ENCODE measurements at places on chromosomes 7 and 10. TPM values are rescaled to one million over a fixed set of nuclear protein-coding genes. Genes with fewer than 3 reads are reported as not detected.

Gene RPEL1
- polyA plus RNA-seq = not detected

Gene DYNC1I1
- not detected for polyA plus RNA-seq

Gene HMX2
- polyA plus RNA-seq = not detected

Gene KBTBD2
- polyA plus RNA-seq = 51.1 TPM

- peaks cover 13% of the 10 kb centered on the region for H3K36me3 ChIP-seq
- no peak overlapping the region for H3K27ac ChIP-seq
- no peaks in the 10 kb centered on the region for H3K4me1 ChIP-seq
- H3K4me3 ChIP-seq = no peak overlapping the region
- no peaks in the 10 kb centered on the region for H3K27me3 ChIP-seq
Measured at GRCh38 chr7:139304517-139304916, 36.6 kb upstream of the FMC1 start.

DNA sequence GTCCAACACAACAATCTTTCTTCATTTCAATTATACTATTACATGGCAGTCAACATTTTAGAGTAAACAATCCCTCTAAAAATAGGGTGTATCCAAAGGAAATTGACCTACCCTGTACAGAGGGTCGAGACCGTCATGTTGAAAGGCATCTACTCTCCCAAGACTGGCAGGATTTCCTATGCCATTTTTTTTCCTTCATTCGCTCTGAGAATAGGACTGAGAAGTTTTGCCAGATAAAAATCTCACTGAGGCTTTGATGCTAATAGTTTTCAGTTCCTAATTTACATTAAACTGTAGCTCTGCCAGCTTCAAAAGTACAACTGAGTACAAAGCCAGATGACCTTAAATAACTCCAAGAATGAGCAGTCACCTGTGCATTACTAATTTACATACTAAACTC lies 84.5 kb upstream of the SEMA3C start:
- no peaks in the 10 kb centered on the region for H3K4me1 ChIP-seq
- no peak overlapping the region for H3K4me3 ChIP-seq
- no peaks in the 10 kb centered on the region for H3K36me3 ChIP-seq
- H3K27me3 ChIP-seq = no peaks in the 10 kb centered on the region

- DNase-seq = peak; percentile 51
- peak overlapping the region; percentile 35 for H3K27ac ChIP-seq
- H3K4me1 ChIP-seq = peaks cover 7% of the 10 kb centered on the region
- H3K27me3 ChIP-seq = peaks cover 5% of the 10 kb centered on the region
- peak overlapping the region; percentile 41 for H3K4me3 ChIP-seq
- no peaks in the 10 kb centered on the region for H3K36me3 ChIP-seq
Measured at GRCh38 chr7:2886900-2887299, 42.8 kb upstream of the GNA12 start.

GRCh38 chr7:35584990-35585389 lies 109.9 kb downstream of the HERPUD2 start:
- no peak overlapping the region for H3K27ac ChIP-seq
- H3K4me3 ChIP-seq = no peak overlapping the region
- no peaks in the 10 kb centered on the region for H3K36me3 ChIP-seq
- no peak for DNase-seq

DNA sequence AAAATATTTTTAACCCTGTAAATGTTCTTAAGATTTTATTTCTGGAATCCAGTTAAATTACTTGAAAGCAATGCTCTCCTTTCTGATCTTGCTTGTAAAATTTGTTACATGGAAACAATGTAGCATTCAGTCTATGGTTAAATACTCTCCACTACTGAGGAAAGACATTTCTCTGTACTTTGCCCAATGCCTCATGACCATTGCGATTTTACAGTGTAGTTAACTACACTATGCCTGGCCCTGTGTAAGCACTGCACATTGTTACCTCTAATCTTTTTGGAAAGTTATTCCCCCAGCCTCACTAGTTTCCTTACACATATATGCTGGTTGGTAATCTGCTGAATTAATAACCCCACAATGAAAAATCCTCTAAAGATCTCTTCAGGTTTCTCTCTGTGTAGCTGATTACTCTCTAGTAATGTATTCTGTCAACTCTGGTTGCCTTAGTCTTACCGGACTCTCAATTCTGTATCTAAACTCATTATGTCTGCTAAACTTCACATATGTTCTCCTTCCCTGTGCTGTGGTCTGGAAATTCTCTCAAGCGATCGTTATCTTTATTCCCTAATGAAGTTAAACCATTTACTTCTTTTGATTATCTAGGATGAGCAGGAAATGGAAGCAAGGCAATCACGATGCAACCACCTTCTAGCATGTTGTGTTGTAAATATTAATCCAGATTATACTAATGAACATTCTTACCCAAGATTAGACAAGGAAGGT lies 58.7 kb upstream of the TMEM106B start:
- DNase-seq = no peak
- no peak overlapping the region for H3K4me3 ChIP-seq
- peaks cover 2% of the 10 kb centered on the region for H3K27me3 ChIP-seq
- H3K36me3 ChIP-seq = no peaks in the 10 kb centered on the region
- no peak overlapping the region for H3K27ac ChIP-seq
- H3K4me1 ChIP-seq = no peaks in the 10 kb centered on the region

GRCh38 chr10:80487791-80488538 lies 33.9 kb downstream of the TSPAN14 start:
- H3K36me3 ChIP-seq = peaks cover 23% of the 10 kb centered on the region
- DNase-seq = peak; percentile 91
- H3K4me3 ChIP-seq = peak overlapping the region; percentile 84
- peaks cover 99% of the 10 kb centered on the region for H3K4me1 ChIP-seq

- H3K27ac ChIP-seq = no peak overlapping the region
- peaks cover 20% of the 10 kb centered on the region for H3K4me1 ChIP-seq
- H3K27me3 ChIP-seq = no peaks in the 10 kb centered on the region
- DNase-seq = no peak
Measured at GRCh38 chr10:98236862-98237261, 31.1 kb downstream of the LOXL4 start.

GRCh38 chr7:17315974-17316373 lies 17.5 kb downstream of the AHR start:
- H3K4me1 ChIP-seq = peaks cover 1% of the 10 kb centered on the region
- H3K27me3 ChIP-seq = peaks cover 1% of the 10 kb centered on the region
- no peak overlapping the region for H3K4me3 ChIP-seq
- DNase-seq = no peak
- H3K27ac ChIP-seq = no peak overlapping the region

- no peak overlapping the region for H3K27ac ChIP-seq
- peaks cover 5% of the 10 kb centered on the region for H3K27me3 ChIP-seq
- H3K4me1 ChIP-seq = peaks cover 83% of the 10 kb centered on the region
- DNase-seq = no peak
- H3K36me3 ChIP-seq = peaks cover 5% of the 10 kb centered on the region
Measured at GRCh38 chr10:32051926-32052325, 4.3 kb downstream of the KIF5B start.

DNA sequence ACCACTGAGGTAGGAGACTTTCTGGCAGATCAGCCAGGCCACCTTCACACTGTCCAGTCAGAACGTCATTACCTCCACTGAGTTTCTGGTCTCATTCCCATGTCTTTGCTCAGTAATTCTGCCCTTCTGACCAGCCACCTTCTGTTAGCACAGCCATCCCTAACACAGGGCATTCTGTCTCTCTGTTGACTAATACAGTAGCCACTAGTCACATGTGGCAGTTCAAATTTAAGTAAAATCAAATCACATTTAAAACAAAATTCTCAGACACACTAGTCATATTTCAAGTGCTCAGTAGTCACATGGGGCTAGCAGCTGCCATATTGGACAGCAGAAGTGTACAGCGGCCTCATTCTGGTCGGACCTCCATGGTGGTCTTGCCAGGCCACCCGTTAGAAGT lies 7.4 kb downstream of the CPSF4 start:
- H3K27ac ChIP-seq = no peak overlapping the region
- no peak for DNase-seq
- no peak overlapping the region for H3K4me3 ChIP-seq
- H3K36me3 ChIP-seq = no peaks in the 10 kb centered on the region

DNA sequence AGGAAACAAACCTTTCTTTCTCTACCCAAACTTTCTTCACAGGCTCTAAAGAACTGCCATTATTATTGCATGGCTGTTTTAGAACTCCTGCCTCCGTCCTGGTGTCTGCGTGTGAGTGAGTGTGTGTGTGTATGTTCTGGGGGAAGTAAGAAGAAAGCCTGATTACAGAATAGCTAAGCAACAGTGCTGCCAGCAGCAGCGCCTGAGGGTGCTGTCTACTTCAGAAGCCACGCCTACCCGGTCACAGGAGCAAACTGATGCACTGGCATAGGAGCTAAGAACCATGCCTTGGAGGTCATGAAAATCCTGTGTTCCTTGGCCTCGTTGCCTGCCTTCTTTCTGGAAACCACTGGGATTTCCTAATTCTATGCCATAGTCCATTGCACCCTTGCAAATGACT lies 25.2 kb downstream of the LIPK start:
- no peak overlapping the region for H3K27ac ChIP-seq
- DNase-seq = no peak
- H3K27me3 ChIP-seq = peaks cover 5% of the 10 kb centered on the region
- H3K4me1 ChIP-seq = no peaks in the 10 kb centered on the region
- H3K4me3 ChIP-seq = no peak overlapping the region
